ENCODE measurements at places on chromosomes 5 and 9.

DNA sequence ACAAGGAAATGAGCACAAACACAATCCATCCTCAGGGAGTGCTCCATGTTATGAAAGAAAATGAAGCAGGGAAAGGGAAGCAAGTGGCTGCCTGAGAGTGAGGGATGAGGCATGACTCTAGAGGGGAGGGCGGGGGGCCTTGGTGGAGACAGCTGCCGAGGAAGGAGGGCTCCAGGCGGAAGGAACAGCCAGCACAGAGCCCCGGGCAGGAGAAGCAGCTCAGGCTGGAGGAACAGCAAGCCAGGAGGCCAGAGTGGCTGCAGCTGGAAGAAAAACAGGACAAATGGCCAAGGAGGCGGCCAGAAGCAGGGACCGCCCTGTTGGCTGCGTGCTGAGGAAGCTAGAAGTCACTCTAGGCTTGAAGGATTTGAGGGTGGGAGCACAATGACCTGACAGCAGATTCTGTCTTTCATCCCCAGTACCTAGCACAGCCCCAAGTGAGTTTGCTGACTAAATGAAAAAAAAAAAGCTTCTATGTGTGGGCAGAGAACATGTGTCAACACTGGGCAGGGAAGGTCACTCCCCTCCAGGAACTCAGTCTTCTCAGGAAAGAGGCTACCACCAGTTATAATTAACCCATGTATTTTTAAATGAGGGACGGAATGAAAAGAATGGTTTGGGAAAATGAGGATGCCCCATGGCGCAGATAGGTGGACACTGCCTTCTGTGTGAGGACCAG is 142.8 kb downstream of the DCP2 start:
- no peak for DNase-seq

- DNase-seq = no peak
Observed at GRCh38 chr5:116757326-116757725, 182.7 kb upstream of the SEMA6A start.

DNA sequence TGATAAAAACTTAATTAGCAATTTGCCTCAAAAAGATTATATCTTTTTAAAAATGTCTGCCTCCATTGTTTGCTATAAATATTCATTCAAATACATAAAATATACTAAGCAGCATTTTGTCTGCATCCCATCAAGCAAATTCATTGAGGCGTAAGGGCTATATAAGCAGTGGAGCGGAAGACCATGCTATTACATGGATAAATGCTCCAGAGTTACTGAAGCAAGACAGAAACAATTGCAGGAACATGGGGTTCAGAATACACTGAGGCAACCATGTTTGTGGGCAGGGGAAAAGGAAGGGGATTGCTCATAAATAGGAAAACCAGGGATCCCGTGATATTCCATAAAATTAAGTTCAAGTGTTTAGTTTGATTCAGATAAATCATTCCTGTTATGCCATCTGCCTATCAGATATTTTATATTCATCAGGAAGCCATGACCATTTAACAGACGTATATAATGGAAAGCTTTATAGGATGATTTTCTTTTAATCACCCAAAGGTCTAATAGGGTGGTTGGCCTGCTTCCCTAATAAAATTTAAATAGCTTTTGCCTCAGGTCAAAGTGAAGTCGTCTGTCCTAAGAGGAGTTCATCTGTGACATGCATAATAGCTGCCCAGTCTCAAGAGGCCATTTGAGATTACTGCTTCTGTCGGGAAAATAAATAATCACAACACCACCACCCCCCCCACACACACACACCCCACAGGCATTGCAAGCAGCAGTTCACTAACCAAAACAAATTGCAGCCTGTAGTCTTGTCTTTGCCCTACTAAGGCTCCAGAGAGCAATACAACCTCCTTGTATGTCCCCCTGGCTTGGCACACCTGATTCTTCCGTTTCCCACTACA is 105.2 kb downstream of the RASEF start:
- DNase-seq = no peak

- no peak for DNase-seq
Observed at GRCh38 chr5:91329283-91329682, 53.8 kb downstream of the ARRDC3 start.

GRCh38 chr5:38447786-38448185 is 108.7 kb downstream of the LIFR start:
- no peak for DNase-seq

GRCh38 chr9:23887781-23888180 is 61.7 kb upstream of the ELAVL2 start:
- DNase-seq = no peak

- no peak for DNase-seq
Observed at GRCh38 chr5:113227798-113228197, 207.0 kb downstream of the TSSK1B start.
